ENCODE measurements at places on chromosomes 2 and 18.

DNA sequence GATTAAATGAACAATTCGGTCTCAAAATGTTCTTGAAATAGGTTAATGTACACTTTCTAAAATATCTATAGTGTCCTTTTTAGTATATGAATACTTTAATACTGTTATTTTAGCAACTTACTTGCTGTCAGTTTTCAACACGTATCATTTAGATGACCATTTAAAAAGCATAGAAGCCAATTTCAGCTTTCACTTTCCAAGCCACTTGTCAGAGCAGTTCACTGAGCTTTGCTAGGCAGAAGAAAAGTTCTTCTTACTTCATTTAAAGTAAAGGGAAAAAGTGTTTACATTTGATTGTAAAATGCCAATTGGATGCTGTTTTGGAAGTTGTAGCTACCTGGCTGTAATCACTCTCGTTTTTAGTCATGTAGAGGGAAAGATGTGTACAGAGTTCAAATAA is 126.0 kb downstream of the KCNH7 start:
- no peak for DNase-seq

- no peak for DNase-seq
Measured at GRCh38 chr2:36469710-36470109, 114.1 kb downstream of the CRIM1 start.

- no peak for DNase-seq
Measured at GRCh38 chr2:8421658-8422449, 260.0 kb upstream of the ID2 start.

DNA sequence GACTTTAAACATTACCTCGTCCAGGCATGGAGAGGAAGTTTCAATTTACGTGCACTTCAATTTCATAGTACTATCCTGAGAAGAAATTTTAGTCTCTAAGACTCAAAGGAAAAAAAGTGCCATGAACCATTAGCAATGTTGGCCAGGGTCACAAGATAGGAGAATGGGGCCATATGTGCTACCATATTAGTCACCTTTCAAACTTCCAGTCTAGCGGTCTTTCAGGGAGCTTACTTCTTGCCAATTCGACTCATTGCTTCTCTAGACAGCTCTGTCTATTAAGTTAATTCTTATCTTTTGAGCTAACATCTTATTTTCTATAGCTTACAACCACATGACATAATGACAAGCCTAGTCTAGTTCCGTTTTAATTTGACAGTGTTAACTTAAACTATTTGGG is 129.1 kb downstream of the ANKRD44 start:
- no peak for DNase-seq

- no peak for DNase-seq
Measured at GRCh38 chr2:18901242-18901641, 311.9 kb upstream of the NT5C1B start.

DNA sequence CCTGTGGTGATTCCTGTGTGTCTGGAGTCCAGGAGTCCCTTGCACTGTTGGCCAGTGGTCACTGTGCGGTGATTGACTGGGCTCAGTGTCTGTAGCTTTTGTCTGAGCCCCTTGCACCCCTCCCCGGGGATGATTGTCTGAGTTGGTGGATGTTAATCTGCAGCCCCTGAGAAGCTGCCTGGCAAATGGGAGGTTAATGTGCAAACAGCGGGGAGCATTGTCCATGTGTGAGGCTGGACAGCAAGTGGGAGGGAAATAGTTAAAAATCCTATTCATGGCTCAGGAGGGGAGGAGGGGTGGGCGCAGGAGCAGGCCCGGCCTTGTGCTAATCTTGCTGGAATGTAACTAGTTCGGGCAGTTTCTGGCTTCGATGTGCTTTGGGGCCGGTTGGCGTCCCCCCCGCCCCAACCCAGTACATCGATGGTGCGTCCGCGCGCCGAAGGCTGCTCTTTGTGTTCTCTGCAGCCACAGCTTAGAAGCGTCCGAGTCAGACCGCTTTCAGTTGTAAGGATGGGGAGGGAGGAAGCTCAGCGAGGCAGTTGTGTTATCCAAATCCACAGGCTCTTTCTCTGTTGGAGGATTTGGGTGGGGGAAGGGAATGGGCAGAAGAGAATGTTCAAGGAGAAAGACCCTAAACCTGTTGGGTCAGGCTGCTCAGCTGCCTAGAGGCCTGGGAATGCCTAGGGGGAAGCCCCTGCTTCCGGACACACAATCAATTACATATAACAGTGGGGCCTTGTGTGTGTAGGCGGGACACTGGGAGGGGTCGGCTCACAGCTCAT is 71.8 kb downstream of the TGOLN2 start:
- DNase-seq = no peak

GRCh38 chr2:112886291-112886690 is 24.7 kb upstream of the IL37 start:
- no peak for DNase-seq

DNA sequence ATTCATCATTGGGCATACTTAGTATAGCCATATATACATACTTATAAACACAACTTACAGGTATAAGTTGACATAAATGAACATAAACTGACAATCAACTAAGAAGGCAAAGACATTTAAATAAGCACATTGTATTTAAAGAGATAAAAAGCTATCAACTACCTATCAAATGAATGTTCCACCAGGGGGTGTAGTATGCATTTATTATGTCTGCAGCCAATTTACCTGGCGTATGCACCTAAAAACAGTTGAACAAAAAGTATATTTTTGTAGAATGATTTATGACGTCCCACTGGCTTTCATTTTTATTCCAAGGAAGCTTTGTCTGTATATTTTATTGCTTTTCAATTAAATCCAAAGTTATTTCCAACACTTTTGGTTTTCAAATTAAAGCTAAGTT is 323.5 kb downstream of the AFF3 start:
- no peak for DNase-seq

GRCh38 chr2:229627728-229628127 is 86.6 kb downstream of the DNER start:
- DNase-seq = no peak

GRCh38 chr18:79645291-79645983 is 34.2 kb upstream of the CTDP1 start:
- no peak for DNase-seq

DNA sequence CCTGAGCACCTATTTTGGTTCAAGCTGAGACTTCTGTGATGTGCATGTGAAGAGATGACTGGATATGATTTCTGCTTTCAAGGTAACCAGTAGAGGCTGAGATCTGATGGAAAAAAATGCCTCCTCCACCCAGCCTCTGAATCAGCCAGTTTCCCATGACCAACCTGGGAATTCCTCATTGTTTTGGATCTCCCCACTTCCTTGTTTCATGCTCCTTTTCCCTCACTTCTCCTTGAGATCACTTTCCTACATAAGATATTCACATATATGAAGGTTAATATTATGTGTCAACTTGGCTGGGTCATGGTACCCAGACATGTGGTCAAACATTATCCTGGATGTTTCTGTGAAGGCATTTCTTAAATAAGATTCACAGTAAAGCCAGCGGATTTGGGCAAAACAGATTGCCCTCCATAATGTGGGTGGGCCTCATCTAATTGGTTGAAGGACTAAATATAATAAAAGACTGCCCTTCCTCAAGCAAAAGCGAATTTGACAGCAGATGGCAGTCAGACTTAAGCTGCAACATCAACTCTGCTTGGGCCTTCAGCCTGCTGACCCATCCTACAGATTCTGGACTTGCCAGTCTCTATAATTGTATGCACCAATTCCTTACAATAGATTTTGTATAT is 379.4 kb downstream of the TNS1 start:
- DNase-seq = no peak

DNA sequence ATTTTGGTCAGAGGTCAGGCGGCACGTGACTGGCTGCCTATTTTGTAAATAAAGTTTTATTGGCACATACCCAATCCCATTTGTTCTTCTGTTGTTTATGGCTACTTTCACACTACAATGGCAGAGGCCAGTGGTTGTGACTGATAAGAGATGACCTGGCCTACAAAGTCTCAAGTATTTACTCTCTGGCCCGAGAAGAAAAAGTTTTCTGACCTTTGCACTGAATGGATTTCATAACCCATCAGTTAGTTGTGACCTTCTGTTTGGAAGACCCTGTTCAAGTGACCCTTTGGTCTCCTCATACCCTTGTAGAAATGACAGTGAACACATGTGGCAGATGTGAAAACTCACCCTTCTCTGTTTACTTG is 121.4 kb upstream of the MGAT5 start:
- no peak for DNase-seq

DNA sequence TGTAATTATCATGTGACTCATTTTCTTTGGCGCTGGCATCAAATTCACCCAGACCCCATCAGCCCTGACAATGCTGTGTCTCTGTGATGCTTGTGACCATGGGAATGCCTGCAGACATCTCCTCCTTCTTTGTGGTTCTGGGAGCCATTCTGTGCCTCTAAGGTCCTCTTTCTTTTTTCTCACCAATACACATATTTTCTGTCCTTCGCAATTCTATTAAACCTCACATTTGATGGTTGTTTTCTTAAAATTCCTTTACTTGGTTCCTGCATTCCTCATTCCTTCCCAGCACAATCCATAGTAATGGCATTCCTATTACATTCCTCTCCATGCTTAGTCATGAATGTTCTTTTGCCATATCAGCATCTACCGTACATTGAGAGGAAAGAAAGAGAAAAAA is 375.3 kb downstream of the PIK3C3 start:
- DNase-seq = no peak

DNA sequence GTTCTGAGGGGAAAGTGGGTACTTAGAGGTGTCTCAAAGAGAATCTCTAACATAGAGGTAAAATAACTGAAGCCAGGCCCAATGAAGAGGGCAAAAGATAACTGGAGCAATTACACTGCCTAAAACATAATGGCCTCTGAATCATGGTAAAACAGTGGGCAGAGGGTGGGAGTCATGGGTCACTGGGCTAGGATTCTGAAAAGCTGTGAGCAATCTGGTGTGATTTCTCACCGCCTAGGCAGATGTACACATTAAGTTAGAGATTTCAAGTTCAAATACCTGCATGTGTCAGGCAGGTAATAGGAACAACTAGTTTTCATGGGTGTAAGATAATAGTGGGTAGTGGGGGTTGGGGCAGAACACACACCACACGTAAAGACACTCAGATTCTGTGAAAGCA is 45.6 kb downstream of the INSIG2 start:
- no peak for DNase-seq

- DNase-seq = no peak
Measured at GRCh38 chr2:228627510-228627909, 446.0 kb upstream of the SPHKAP start.

DNA sequence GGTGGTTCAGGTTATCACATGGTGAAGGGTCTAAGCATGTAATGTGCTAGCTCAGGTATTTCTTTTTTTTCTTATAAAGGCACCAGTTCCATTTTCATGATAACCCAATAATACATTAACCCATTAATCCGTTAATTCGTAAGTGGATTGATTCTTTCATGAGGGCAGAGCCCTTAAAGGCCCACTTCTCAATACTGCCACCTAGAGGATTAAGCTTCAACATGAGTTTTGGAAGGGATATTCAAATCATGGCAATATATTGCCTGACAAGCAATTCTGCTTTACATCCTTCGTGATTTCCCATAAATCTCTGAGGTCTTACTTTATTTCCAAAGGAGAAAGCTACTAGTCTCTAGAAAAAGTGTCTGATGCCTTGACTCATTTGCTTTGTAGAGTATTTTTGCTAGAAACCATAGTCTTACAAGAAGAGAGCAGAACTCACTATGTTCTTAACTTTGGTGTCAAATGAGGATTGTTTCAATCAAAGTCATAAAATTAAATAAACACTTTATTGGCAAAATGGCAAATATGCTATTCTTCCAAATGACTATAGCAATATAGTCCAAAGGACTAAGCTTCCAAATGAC is 271.3 kb downstream of the KCNS3 start:
- DNase-seq = no peak

GRCh38 chr2:55010915-55011314 is 39.3 kb downstream of the RTN4 start:
- no peak for DNase-seq

DNA sequence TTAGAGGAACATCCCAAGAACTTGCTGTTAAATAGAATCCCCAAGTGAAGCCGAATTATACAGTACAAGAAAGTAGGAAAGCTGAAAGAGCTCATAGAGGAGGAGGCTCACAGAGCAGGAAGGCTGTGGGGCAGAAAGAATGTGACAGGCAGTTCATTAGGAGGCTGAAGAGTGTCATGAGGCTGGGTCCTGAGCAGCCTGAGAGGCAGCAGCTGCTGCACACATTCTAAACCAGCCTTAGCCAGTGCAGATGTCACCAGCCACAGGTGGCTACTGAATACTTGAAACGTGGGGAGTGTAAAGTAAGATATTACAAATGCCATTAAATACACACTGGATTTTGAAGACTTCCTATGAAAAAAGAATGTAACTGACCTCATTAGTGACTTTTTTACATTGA is 490.2 kb upstream of the KLHL29 start:
- no peak for DNase-seq

All from activated CD8-positive, alpha-beta T cell treated with anti-CD3 and anti-CD28 coated beads, Interleukin-2, amount 10 ng/mL, durations not matched to agents 7 days and 5 days (primary cell).